Lower lobe of right lung (tissue), 2 donors: ENCODE measurements at places on chromosomes 5 and 9. TPM values are rescaled to one million over a fixed set of nuclear protein-coding genes. Genes with fewer than 3 reads are reported as not detected.

Gene CNTLN
- total RNA-seq: 9.2 TPM

DNA sequence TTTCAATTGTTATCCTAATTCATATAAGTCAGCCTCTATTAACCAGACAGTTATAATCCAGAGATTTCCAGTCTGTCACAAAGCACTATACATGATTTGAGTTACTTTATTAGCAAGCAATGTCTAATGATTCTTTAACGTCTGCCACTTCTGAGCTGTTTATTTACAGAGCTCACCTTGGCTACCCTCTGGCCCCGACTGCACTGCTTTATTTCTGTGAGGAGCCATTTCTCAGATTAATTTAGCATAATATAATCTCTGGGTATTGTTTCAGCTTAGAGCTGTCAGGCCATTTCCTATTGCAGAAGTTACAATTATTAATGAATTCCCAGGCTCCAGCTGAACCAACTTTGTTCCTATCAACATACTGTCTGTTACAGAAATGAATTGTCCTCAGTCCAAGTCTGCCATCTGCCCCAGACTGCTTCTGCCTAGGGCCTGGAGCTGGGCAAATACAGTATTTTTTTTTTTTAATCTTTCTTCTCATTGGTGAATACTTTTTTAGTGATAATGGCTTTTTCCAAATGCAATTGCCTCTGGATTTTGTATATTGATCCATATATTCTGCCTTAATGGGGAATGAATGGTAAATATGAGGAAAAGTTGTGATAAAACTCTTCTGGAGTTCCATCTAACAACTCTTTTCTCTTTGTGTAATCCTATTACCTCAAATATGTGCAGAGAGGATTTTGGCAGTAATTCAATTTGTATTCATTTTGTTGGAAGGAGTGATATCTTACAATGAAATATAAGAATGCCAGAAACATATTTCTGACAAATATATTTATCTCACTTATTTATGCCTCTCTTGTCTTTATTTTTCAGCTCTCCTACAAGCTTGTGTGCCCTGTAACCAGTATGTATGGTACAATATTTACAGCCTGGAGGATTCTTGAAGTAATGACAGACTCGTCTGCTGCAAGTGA lies 104.7 kb downstream of the FOCAD start:
- DNase-seq: no peak

DNA sequence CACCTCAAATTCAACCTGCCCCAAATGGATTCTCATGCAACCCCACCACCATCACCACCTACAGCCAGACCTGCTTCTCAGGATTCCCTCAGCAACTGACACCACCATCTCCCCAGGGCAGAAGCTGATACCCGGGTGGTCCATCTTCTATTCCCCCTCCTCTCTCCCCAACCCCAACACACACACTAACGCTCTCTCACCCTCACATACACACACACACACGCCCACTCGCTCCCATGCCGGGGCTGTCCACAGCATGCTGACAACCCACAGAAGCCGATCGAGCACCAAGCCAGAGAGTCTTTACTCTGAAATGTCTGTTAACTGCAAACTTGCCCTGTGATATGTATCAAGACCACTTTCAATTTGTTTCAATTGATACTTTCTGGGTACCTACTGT lies 28.4 kb downstream of the B4GALT1 start:
- DNase-seq: no peak

Gene CRHBP
- 0.53 TPM for total RNA-seq

GRCh38 chr5:67549947-67550346 lies 353.3 kb upstream of the CD180 start:
- no peak for DNase-seq

DNA sequence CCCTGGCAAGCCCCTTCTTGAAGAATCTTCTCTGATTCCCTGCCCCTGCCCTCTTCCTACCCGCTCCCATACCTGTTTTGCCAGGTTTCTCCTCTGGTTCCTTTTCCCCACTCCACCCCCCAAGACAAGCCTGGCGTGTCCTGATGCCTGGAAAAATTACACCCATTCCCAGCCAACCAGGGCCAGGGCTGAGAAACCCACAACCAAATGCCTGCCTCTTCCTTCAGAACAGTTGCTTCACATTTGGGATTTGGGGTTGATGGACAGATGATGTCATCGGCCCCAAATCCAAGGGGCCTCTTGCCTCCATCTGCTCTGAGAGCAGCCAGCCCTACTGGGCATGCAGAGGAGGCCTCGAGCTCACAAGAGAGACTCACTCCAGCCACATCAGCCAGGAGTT lies 8.8 kb upstream of the NEK6 start:
- DNase-seq: no peak

Gene PPP1R26
- 22.8 TPM for total RNA-seq

Gene LRRC19
- 0.27 TPM for total RNA-seq

DNA sequence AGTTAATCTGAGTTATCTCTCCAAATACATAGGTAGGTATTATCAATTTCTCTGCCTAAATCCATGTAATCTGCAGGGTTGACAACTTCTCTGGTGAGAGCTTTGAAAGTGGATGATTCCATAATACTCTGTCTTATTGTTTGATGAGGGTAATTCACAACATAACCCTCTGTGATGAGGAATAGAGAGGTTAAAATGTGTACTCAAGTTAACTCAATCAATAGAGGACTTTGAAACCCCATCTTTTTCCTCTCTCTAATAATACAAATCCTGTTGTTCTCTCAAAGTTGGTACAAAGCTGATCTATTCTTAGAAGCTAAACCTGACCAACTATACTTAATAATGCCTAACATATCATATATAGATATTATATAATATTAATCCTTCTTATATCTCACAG lies 100.1 kb downstream of the PLPPR1 start:
- DNase-seq: no peak

Gene FCN2
- not detected for total RNA-seq

GRCh38 chr9:133897675-133898074 lies 94.4 kb downstream of the VAV2 start:
- DNase-seq: no peak

Gene LCN2
- total RNA-seq: 83.4 TPM

DNA sequence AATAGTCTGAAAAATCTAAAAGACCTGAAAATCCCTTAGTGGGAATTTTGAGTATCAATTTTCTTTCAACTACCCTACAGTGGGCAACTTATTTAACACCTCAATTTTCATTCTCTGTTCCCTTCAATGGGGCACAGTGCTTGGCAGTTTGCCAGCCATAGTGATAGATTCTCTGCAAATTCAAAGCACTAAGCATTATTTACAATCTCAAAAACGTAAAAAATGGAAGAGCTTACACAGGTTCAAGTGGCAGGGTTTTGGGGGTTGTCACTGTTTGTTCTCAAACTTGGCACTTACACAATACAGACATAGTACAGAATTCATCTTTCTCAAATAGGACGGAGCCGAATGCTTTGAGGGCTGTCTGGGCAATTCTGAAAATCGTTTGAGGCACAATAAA lies 515.0 kb downstream of the EFNA5 start:
- DNase-seq: no peak

Gene IFNB1
- not detected for total RNA-seq

Gene FKTN
- total RNA-seq: 14.6 TPM
